EL (cell line): ENCODE measurements at places on chromosomes 4 and X.

DNA sequence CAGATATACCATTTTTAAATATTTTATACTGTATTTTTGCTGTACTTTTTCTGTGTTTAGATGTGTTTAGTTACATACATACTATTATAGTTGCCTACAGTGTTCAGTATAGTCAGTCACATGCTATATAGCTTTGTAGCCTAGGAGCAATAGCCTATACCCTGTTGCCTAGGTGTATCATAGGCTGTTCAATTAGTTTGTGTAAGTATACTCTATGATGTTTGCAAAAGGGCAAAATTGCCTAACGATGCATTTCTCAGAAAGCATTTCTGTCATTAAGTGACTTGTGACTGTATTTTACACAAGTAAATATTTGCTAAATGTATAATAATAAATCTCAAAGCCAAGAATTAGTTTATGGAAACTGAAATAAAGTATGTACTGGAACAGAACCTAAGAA lies 9.5 kb downstream of the ETFDH start:
- DNase-seq, result no peak

GRCh38 chr4:111837761-111838160 lies 307.5 kb upstream of the FAM241A start:
- DNase-seq, result no peak

GRCh38 chrX:88883200-88883599 lies 136.2 kb downstream of the CPXCR1 start:
- no peak for DNase-seq

DNA sequence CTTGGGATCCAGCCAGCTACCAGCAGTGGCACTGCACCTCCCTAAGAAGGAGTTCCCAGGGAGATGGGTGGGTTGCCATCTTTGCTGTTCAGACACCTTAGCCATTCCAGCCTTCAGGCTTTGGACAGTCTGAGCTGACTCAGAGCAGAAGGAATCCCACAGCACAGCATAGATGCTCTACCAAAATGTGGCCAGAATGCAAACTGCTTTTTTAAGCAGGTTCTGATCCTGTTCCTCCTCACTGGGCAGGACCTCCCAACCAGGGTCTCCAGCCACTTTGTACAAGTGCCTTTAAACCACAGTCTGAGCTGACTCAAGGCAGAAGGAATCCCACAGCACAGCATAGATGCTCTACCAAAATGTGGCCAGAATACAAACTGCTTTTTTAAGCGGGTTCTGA lies 209.0 kb downstream of the NPNT start:
- no peak for DNase-seq

- no peak for DNase-seq
These were observed 15.6 kb upstream of the TAB3 start for GRCh38 chrX:30904632-30905031.

GRCh38 chrX:136487647-136488046 lies at the start of gene BRS3:
BRS3 (plus strand) TSS chrX:136487947; CDS start chrX:136488115, 168 bp downstream.
- DNase-seq, result no peak

DNA sequence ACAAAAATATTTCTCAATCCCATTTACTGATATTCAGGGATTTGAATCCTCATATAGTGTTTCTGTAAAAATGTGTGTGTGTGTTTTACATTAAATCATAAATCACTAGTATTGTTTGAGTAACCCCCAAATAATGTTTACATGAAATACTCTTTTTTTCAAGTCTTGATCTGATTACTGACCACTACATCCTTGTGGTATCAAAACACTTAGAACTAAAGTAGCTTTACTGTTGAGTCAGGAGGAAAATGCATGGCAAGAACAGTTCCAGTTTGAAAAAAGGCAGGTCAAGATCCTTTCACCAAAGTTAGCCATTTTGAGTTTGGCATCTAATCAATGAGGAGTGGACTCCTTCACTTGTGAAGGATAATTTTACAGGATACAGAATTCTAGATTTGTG lies 3.6 kb upstream of the WDR19 start:
- no peak for DNase-seq

DNA sequence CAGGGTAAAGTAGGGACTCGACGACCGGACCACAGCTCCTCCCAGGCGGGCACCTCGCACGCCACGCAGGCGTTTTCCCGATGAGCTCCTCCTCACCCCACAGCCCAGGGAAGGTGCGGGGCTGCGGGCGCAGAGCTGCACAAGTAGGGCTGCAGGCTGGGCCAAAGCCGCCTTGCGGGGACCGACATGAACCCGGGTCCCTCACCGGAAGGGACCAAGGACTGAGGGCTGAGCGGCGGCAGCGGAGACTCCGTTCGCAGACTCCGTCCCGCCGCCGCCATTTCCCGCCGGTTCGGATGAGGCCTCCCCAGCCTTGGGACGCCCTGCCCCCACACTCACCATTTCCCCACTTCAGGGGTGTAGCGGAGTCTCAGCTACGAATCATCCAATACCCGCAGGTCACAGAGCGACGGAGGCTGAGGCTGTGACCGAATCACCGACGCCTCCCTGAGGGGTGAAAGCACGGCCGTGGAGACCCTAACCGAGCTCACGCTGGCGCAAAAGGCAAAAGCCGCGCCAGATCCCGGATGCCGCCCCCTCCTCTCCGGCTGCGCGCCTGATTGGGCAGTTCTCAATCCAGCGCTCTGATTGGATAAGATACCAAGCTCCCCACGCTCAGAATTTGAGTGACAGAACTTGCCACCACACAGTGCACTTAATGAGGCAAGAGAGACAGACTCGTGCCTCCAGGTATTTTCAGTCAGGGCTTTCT lies at the start of gene ZNF732:
ZNF732 (minus strand) TSS at position 506 of the 712 bp plus-strand sequence; CDS start at position 342, 164 bp downstream.
- no peak for DNase-seq

- DNase-seq, result no peak
These were observed 851.9 kb upstream of the FRG1 start for GRCh38 chr4:189088780-189089179.

DNA sequence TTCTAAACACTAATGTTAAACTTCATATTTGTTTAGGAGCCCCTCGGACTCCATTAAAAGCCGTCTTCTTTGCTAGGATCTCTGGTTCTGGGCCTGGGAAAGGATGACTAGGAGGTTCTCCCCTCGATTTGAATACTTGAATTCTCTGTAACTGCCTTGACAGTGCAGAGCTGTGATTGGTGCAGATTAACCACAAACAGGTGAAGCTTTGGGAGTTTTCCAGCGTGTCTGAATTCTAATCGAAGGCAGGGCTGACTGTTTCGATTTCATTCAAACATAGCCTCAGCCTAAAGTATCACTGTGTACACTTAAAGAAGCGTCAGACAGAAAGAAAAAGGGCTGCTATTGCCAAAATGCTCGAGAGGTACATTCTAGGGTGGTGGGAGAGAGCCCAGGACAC lies 29.0 kb downstream of the TFDP3 start:
- no peak for DNase-seq

DNA sequence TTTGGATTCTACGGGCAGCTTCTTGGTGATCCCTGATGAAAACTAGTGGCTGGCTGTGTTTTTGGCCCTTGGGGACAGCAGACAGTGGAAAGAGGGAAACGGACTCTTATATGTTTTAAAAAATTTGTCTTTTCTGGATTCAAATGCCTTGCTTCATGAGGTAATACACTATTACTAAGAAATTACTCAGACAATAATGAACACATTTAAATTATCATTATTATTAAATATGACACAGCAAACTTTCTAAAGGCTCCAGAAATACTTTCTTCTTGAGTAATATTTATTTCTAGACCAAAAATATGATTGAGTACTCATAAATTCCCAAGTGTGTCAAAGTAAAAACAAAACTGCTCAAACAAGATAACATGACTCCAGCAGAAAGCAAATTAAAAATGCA lies 520.7 kb upstream of the AADAT start:
- DNase-seq, result peak; percentile 11

DNA sequence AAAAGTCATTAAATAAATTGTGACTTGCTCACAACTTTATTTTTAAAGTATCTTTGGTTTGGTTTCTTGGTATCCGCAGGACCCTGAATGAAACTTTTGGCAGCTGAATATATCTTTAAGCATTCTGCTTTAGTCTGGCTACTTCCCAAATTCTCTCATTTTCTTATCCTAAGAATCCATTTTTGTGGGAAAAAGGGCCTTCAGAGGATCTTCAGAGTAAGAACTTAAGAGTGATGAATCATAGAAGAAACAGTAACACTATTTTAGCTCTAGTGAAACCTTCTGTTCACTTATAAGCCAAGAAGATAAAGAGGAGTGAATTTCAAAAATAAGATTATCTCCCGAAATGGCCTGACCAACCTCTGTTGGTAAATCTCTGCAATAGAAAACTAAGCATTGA lies 540.6 kb upstream of the MAGEB18 start:
- DNase-seq, result no peak

GRCh38 chr4:113962016-113962347 lies 17.5 kb downstream of the ARSJ start:
- no peak for DNase-seq

- DNase-seq, result no peak
These were observed 64.2 kb downstream of the IRF2 start for GRCh38 chr4:184409911-184410692.

GRCh38 chr4:1400831-1401408 lies 5.3 kb downstream of the NKX1-1 start:
- DNase-seq, result no peak

GRCh38 chrX:68835104-68835442 lies 6.3 kb downstream of the EFNB1 start:
- no peak for DNase-seq

DNA sequence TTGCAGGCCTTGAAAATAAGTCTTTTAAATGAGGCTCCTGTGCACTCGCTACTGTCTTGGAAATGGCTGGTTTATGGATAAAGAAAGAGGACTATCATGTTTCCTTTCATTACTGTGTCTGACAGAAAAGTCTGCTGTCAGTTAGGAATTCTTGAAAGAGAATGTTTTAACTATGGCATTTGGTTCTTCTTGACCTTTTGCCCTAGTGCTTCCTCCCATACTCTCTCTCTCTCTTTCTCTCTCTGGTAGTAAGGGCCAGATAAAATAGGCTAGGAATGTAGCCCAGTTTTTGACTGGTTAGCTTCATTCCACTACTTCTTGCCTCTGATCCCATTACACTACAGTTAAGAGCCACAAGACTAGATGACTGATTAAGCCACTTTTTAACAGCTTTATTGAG lies 29.8 kb downstream of the YY2 start:
- DNase-seq, result peak; percentile 52

GRCh38 chrX:72621625-72622485 lies 49.2 kb upstream of the HDAC8 start:
- DNase-seq, result peak; percentile 47
